ENCODE measurements at places on chromosomes 7 and 10.

- no peak for DNase-seq
Observed at GRCh38 chr7:24017519-24017918, 266.5 kb upstream of the NPY start.

DNA sequence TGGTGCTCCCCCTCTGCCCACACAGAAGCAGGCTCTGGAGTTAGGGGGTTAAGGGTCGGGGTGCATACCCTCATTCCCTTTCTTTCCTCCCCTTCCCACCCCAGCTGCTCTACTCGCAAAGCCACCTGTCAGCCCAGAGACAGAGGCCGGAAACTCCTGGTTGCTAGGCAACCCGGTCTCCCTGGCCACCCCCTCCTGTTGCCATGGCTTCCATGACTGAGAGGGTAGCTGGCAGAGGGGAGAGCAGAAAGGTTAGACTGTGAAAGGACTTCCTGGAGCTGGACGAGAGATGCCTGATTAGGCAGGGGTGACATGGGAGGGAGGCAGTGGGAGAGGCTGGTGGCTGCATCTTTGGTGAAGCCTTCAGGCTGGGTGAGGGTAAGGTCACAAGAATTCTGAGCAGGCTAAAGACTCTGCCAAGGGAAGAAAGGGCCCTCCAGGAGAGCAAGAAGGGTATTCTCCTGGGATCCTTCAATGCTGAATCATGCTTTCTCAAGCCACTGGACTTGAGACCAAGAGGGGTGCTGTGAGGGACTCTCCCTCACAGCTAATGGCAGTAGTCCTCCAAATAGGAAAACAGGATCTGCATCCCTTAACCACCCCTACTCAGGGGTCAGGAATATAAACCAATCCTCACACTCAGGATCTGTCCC, 5.4 kb downstream of the PSD start:
- DNase-seq, result no peak

DNA sequence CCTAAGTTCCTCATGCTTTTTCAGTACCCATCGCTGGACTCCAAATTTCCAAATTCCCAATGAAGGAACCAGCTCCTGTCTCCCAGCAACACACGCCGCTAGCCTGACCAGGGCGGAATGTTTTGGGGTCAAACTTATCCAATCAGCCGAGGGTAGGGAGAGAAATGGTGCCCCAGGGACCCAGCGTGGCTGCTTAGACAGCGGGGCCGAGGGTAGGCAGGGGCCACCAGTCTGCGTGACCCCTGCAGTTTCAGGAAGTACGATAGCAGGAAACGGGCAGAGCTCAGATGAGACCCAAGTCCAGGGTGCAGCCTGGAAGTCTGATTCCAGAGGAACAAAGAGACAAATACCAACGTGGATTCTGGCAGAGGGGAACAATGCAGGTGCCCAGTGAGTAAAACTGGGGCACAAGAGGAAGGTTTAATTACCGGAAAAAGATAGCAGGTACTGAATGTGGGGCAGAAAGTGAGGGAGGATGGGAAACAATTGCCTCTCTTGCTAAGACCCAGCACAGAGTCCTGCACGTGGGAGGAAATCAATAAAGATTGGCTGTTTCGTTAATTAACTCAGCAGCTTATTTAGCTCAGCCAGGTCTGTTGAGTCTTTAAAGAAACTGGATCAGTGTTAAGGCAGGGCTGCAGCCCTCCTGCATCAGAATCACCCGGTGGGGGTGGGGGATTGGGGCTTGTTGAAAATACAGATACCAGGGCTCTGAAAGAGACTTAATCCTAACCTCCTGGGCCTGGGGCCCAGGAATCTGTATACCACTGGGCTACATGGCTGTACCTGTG, 50.4 kb upstream of the NFE2L3 start:
- no peak for DNase-seq

DNA sequence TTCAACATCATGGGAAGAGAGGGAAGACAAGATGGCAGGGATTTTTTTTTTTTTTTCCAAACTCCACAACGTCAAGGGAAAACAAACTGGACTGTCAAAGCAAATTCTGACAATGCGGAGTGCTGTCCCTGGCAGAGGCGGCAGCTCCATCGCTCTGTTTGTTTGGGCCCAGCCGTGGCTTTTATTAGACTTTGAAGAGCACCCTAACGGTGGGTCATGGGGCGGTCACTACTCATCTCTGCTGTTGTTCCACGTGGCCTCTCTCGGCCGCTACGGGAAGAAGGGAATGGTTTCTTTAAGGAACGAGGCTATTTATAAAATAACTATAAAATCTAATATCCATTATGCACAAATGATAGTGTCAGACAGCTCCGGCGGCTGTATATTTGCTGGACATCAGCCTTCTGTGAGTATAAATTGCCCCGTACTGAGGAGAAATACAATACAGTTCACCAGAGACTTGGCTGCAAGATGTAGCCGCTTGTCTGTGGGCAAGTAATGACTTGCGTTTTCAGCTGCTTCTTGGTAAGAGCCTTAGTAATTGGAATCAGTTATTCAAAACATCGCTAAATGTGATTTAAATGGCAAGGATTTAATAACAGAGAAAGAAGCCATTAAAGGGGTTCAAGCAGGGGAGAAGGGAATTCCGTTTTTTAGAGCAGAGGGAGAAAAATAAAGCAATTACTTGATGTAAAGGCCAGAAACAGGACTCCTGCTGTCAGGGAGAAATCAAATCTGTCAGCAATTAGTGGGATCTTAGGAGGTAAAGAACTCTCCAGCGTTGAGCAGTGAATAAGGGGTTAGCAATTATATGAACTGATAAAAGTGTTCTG, 61.7 kb upstream of the RAB11FIP2 start:
- DNase-seq, result no peak

DNA sequence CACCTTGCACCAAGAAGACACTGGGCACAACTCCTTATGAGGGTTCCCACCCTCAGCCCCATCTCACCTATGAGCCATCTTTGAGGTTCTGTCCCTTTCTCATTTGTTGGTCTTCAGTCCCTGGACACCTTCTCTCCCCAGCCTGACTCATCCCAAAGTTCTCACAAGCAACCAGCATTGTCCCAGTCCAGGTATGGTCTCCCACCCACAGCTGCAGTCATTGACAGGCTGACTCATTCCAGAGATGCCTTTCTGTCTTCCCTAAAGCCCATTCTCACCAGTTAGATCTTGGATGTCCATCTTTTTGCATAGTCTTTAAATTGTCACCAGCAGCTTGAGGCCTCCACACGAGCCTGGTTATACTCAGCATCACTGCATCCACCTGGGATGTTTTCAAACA, 26.7 kb upstream of the BMPR1A start:
- no peak for DNase-seq

GRCh38 chr7:5143935-5144903, 45.8 kb upstream of the WIPI2 start:
- DNase-seq, result peak; percentile 59

- DNase-seq, result no peak
Observed at GRCh38 chr7:109895536-109895935, 1195.4 kb upstream of the LRRN3 start.

- no peak for DNase-seq
Observed at GRCh38 chr7:96322847-96323461, 1.1 kb upstream of the SLC25A13 start.

GRCh38 chr10:29084681-29085307, 204.1 kb upstream of the LYZL1 start:
- no peak for DNase-seq

DNA sequence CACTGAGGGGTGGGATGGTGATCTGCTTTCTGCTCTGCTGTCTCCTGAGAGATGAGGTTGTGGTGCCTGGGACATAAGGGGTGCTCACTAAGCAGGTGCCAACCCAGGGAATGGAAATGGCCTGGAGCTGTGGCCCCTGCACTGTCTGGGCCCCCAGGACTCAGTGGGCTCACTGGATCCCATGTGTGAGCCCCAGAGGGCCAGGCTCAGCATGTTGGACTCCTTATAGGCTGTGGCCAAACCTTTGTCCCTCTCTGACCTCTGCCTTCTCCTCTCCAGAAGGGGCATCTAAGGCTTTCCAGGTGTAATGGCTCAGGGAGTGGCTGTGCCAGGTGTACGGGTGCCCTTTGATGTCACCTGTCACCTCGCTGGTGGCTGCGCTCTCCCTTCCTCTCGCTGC, 56.4 kb downstream of the NEUROG3 start:
- DNase-seq, result no peak

DNA sequence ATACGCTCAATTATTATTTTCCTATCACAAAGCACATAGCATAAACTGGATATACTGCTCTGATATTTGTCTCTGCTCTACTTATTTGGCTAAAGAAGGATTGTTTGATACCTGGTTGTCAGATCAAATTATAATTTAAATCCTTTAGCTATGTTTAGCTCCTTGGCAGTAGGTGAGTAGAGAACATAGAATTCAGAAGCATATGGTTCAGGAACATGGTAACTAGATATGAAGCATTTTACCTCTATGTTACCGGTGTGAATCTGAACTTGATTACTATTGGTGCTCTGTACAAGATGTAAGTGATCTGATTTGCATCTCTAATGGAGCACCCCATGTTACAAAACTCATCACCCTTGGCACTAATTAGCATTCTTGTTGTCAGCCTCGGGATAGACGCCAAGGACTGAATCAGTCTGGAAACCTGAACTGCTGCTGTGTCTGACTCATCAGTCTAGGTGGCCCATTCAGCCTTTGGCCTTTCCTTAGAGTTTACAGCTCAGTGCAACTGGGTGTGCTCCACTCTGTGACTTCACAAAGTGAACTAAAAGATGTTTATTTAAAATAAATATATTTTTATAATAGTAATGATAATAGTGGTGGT, 12.3 kb upstream of the MYPN start:
- DNase-seq, result no peak

DNA sequence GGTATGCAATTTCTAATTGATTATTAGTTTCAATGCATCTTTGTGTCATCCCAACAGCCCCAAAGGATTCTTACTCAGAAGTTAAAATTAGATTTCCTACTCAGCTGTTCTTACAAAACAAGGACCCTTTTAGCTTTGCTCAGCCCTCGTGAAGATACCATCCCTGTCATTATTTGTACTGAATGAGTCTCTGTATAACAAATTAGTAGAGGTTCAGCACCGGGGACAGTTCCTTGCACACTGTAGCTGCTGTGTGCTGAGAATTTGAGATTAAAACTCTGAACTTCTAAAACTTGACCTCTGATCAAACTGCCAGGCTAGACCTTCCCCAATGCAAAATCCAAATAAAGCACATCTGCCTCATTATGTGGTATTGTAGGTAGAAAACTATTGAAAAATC, 299.1 kb downstream of the LHFPL3 start:
- DNase-seq, result no peak

GRCh38 chr7:120992965-120993494, 4.5 kb downstream of the CPED1 start:
- DNase-seq, result no peak

DNA sequence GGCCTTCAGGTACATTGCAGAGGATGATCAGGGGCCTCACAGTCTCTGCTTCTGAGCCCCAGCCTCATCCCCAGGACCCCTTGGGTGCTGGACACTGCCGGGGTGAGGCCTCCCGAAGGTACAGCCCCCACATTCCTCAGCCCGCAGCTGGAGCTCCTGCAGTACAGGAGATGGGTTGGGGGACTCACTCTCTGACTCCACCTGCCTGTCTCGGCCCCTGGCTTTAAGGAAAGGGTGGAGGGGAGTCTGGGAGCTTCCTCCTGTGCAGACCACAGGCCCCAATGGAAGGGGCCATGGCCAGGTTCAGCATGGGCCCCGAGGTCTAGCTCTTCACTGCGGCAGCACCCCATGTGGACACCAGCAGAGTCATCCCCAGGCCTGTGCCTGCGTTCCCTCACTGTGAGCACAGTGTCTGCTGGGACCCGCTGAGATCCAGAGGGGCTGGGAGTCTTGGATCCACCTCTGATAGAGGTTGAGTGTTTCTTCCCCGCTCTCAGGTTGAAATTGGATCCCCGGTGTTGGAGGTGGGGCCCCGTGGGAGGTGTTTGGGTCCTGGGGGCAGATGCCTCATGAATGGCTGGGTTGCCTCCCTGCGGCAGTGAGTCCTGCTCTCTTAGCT, 99.9 kb downstream of the PRKAG2 start:
- no peak for DNase-seq

- DNase-seq, result no peak
Observed at GRCh38 chr10:109593682-109594081, 329.6 kb downstream of the XPNPEP1 start.

GRCh38 chr7:142784716-142785115, 13.9 kb downstream of the PRSS2 start:
- DNase-seq, result no peak

DNA sequence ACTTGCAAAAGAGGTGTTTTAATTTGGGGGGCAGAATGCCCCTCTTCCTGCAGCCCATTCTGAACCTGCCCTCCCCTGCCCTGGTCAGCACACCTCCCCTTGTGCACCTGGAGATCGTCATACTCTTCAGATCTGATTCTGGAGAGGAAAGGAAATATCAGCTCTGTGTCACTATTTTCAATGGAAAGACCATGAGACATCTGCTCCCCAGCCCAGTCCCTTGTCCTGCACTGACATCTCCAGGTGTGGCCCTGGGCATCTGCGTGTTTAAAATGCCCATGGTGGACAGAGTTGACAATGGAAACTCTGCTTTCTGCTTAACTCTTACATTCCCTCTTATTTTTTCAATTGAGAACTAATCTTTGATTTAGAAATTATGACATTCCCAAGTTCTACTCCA, 41.6 kb upstream of the RASGEF1A start:
- DNase-seq, result no peak

DNA sequence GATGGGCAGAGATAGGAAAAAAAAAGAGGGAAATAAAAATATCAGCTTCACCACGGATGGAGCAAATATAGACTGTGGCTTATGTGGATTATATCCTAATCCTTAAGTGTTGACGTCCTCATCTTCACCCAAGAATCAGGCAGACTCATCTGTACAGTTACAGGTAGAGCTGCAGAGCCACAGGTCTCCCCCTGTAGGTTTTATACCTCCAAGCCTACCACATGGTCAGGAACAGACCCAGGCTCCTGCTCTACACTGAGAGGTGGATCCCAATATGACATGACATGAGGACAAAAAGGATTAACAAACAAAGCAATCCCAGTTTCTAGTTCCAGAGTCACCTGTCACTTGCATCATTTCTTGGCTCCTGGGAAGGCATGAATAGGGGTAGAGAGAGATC, 400.8 kb downstream of the SEMA3D start:
- no peak for DNase-seq

- no peak for DNase-seq
Observed at GRCh38 chr7:47669901-47670384, 88.0 kb upstream of the TNS3 start.

DNA sequence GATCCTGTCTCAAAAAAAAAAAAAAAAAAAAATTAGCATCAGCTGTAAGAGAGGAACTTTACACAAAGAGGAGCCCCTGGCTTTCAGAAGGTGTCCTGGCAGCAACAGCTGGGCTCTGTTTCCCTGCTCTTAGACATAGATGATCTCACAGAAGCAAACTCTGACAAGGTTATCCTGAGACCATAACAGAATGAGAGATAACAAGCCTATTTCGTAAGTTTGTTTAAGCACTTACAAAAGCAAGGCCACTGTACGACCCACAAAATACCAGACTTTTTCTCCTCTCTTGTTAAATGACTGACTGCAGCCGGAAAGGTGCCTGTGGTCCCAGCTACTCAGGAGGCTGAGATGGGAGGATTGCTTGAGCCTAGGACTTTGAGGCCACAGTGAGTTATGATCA, 33.3 kb upstream of the OTUD1 start:
- no peak for DNase-seq
